ENCODE measurements at places on chromosomes 6 and 20.

DNA sequence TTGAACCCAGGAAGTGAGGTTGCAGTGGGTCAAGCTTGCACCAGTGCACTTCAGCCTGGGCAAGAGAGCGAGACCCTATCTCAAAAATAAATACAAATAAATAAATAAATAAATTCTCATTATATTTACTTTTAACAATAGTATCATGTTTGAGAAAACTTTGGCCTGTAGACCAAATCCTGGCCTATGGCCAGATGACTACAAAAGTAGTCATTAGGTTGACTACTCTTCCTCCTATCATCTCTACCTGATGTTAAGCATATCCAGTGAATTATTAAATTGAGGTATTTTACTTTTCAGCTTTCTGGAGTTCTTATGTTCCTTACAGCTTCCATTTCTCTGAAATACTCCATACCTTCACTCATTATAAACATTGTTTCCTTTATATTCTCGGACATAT lies 280.6 kb downstream of the LAMA2 start:
- DNase-seq, result no peak

- DNase-seq, result peak; percentile 49
These were observed 12.5 kb downstream of the WDR27 start for GRCh38 chr6:169689287-169689686.

- DNase-seq, result no peak
These were observed 12.3 kb upstream of the HDDC2 start for GRCh38 chr6:125314009-125314581.

DNA sequence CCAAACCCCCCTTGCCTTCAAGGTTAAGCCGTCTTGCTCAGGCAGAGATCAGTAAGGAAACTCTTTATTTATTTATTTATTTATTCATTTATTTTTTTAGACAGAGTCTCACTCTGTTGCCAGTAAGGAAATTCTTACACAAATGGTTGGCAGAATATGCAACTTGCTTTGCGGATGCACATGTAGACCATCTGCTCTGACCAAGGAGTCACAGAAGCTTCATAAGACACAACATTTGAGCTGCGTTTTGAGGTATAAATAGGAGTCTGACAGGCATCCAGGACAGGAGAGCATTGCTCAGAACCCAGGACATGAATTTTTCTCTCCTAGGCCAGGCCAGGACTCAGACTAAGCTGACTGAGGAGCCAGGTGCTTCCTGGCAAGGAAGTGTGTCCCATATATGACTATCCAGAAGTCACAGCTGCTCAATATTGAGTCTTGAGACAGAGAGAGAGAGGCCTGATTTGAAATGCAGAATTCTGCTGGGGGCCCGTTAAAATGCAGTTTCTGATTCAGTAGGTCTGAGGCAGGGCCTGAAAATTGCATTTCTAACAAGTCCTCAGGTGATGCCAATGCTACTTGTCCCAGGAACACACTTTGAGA lies 43.9 kb downstream of the HLA-A start:
- DNase-seq, result no peak

- no peak for DNase-seq
These were observed 12.9 kb upstream of the NQO2 start for GRCh38 chr6:2986722-2987221.

DNA sequence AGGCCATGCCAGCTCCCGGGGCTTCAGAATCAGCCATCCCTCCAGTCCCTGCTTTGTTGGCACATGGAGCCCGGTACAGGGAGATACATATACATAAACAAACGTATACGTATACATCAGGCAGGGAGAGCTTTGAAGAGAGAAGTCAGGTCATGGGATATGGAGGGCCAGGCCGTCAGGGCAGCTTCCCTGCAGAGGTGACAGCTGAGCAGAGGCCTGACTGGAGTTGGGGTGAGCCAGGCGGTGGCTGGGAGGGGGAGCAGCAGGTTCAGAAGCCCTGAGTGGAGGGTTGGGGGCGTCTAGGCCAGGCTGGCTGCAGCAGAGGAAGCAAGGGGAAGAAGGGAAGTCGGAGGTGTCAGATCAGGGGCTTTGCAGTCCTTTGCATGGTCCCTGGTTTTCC lies 61.7 kb downstream of the STK35 start:
- DNase-seq, result no peak
